ENCODE measurements at places on chromosomes 4 and X. TPM values are rescaled to one million over a fixed set of nuclear protein-coding genes. Genes with fewer than 3 reads are reported as not detected.

The GPR34 gene
- polyA plus RNA-seq: 6.2 TPM

The FRMPD3 gene
- 0.05 TPM for polyA plus RNA-seq

The CBLL2 gene
- polyA plus RNA-seq: not detected

The STPG2 gene
- 0.05 TPM for polyA plus RNA-seq

The PRRG1 gene
- 2.9 TPM for polyA plus RNA-seq

The P2RY4 gene
- not detected for polyA plus RNA-seq

The ZCCHC12 gene
- 0.25 TPM for polyA plus RNA-seq

The PGAM4 gene
- not detected for polyA plus RNA-seq

The SLC25A53 gene
- 3.5 TPM for polyA plus RNA-seq

GRCh38 chr4:8765084-8765483, 106.6 kb downstream of the HMX1 start:
- H3K4me3 ChIP-seq: no peak overlapping the region
- no peak for DNase-seq
- no peaks in the 10 kb centered on the region for H3K4me1 ChIP-seq
- no peaks in the 10 kb centered on the region for H3K36me3 ChIP-seq
- H3K27me3 ChIP-seq: peaks cover 78% of the 10 kb centered on the region

DNA sequence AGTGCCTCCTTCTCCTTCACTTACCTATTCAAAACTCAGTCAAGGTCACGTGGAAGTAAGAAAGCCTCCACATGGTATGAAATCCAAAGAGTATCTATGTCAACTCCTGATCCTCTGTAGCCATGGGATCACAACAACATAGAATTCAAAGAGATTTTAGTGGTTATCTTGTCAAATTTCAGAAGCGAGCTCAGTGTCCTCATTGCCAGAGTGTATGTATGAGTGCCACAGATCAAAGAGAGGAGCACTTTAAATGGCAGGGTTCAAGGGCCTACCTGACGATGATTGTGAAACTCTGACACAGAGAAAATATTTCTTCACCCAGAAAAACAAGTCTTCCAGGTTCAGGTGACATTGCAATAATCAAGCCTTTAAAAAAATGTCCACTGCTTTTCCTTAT, 1.2 kb upstream of the ACE2 start:
- no peak overlapping the region for H3K4me3 ChIP-seq
- H3K27me3 ChIP-seq: no peaks in the 10 kb centered on the region
- no peak overlapping the region for H3K27ac ChIP-seq
- H3K36me3 ChIP-seq: no peaks in the 10 kb centered on the region

DNA sequence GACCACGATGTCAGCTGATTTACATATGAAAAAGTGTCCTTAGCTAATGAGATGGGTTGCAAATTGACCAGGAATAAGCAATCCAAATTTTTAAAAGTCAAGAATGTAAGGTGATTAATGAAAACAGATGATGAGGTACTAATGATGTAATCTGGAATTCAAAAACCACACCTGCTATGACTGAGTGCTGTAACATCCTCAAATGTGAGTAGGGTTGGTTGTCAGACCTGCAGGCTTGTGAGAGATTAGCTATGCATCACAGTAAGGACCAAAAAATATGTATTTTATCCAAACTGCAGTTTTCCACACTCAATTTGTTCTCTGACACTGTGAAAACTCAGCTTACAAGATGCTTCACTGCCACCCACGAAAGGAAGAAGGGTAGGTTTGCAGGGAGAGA, 242.5 kb downstream of the OPHN1 start:
- H3K36me3 ChIP-seq: no peaks in the 10 kb centered on the region
- H3K4me1 ChIP-seq: no peaks in the 10 kb centered on the region
- no peak overlapping the region for H3K4me3 ChIP-seq
- H3K27ac ChIP-seq: no peak overlapping the region
- DNase-seq: no peak

DNA sequence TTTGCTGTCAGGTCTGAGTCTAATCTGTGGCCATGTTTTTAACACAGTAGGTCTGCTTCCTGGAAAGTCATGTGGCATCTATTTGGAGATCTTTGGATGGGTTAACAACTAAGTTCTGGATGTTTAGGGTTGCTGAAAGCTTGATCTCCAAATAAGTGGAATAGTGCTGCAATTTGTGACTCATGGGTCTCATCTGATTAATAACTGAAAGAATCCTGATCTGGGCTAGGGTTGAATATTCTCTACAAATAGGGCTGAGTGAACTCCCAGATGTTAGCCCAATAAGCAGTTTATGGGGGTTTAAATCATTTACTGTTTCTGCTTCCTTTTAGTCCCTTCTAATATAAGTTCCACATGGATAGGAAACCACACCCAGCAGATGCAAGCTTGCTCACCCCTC, 23.1 kb downstream of the CT47C1 start:
- H3K27me3 ChIP-seq: no peaks in the 10 kb centered on the region
- DNase-seq: no peak
- H3K36me3 ChIP-seq: no peaks in the 10 kb centered on the region
- H3K4me3 ChIP-seq: no peak overlapping the region
- H3K27ac ChIP-seq: no peak overlapping the region
